ENCODE measurements at places on chromosomes 6 and 20. TPM values are rescaled to one million over a fixed set of nuclear protein-coding genes. Genes with fewer than 3 reads are reported as not detected.

BPIFB2 gene
- not detected for total RNA-seq

- DNase-seq: no peak
- H3K4me3 ChIP-seq: no peak overlapping the region
- H3K27ac ChIP-seq: no peak overlapping the region
- no peaks in the 10 kb centered on the region for H3K36me3 ChIP-seq
Observed at GRCh38 chr6:134748484-134748883, 201.4 kb downstream of the ALDH8A1 start.

DNA sequence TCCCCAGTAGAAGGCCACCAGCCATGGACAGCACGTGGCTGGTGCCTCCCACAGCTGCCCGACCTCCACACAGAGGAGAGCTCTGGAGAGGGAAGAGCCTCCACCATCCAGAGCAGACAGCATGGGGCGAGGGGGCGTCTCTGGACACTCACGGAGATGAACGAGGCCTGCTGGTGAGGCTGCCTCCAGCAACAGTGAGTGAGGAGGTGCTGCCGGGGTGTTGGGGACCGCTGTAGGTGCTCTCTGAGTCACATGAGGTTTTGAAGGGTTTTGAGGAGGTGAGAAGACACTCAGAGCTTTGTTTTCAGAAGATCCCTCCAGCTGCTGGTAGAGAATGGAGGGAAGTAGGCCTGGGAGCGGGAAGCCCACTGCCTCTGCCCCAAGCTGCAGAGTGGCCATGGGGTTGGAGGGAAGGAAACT lies 65.6 kb downstream of the THBS2 start:
- no peak overlapping the region for H3K4me3 ChIP-seq
- H3K27me3 ChIP-seq: no peaks in the 10 kb centered on the region
- H3K4me1 ChIP-seq: peaks cover 21% of the 10 kb centered on the region
- no peaks in the 10 kb centered on the region for H3K36me3 ChIP-seq
- no peak for DNase-seq

DNA sequence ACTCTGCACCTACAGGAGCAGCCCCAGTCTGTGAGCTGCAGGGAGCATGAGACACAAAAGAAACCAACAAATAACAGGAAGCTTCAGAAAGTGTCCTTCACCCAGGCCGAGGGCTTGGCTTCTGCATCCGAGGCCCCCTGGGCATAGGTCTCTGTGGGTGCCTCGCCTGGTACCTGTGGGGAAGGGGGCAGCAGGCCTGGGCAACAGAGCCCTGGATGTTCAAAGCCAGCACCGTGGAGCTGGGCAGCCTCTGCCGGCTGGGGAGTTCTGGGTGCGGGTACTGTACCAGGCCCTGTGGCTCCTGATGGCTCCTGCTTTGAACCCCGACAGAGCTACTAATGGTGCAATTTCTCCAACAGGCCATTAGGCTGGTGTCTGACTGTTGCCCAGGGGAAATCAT lies 55.7 kb downstream of the TMEM242 start:
- peaks cover 8% of the 10 kb centered on the region for H3K27me3 ChIP-seq
- no peak for DNase-seq
- H3K4me1 ChIP-seq: peaks cover 6% of the 10 kb centered on the region
- no peaks in the 10 kb centered on the region for H3K36me3 ChIP-seq
- H3K27ac ChIP-seq: no peak overlapping the region

GRCh38 chr6:113361014-113361645 lies 496.0 kb upstream of the MARCKS start:
- H3K4me1 ChIP-seq: peaks cover 28% of the 10 kb centered on the region
- no peaks in the 10 kb centered on the region for H3K27me3 ChIP-seq
- H3K27ac ChIP-seq: no peak overlapping the region
- peak; percentile 85 for DNase-seq
- no peaks in the 10 kb centered on the region for H3K36me3 ChIP-seq
